ENCODE measurements at places on chromosomes 13 and 19.

- peak; percentile 71 for DNase-seq
Measured at GRCh38 chr13:46495651-46496050, 57.3 kb upstream of the LRCH1 start.

- DNase-seq, result no peak
Measured at GRCh38 chr19:28596561-28597071, 616.3 kb downstream of the UQCRFS1 start.

- no peak for DNase-seq
Measured at GRCh38 chr19:7858109-7858770, 15.9 kb downstream of the PRR36 start.

DNA sequence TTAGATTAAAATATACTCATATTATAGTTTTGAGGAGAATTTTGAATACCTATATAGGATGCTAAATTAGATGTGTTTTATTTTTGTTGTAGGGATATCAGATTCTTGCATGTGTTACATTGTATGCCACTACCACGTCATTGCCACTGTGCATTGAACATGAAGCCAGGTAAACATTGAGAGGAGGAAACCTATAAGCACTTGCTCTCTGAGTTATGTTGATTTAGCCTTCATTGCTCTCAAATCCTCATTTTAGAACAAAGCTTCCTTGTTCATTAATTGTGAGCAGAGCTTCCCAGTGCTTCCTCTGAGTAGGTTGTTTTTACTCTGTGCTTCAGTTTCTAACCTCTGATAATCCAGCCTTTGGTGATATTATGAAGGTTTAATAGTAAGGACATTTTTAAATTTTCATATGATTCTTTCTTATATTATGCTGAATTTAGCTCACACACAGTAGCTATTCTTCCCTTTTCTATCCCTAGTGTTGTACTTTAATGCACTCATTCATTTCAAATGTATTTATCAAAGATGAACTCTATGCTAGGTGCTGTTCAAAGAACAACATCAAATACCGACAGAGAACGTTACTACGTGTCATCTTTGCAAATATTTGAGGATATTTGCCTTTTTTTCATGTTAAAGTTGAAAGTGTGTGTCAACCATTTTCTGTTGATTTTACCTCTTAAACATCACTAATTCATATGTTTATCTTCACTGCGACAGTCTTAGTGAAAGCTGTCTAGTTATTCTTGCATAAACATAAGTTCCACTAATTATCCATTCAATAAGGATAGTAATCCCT is 1448.0 kb upstream of the MIR17HG start:
- no peak for DNase-seq

- DNase-seq, result no peak
Measured at GRCh38 chr19:14050512-14050911, 11.4 kb downstream of the PALM3 start.

DNA sequence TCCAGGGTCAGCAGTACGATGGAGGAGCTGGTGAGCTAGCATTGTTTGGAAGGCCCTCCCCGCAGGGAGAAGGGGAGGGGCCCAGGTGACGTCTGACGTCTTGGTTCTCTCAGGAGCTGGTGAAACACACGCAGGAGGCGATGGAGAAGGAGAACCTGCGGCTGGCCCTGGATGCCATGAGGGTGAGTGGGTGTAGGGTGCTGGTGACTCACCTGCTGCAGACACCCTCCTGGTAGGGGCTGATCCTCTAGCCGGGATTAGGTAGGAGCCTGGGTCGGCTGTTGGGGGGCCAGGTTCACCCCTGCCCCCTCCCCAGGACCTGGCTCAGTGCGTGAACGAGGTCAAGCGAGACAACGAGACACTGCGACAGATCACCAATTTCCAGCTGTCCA is 55.8 kb downstream of the VAV1 start:
- DNase-seq, result no peak

DNA sequence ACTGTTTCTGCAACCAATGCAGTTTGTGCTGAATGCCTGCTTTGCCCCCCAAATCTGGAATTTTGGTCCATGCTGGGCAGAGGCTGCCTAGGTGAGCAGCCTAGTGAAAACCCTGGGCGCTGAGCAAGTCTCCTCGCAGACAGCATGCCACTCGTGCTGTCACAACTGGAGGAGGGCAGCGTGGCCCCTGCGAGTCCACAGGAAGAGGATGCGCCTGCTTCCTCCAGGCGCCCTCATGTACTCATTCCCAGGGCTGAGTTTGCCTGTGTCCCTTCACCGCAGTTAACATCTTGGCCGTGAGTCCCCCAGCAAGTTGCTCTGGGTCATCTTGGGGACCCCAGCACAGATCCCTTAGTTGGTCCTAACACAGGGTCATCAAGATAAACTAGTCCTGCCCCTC is 26.2 kb upstream of the TMEM160 start:
- no peak for DNase-seq

- DNase-seq, result no peak
Measured at GRCh38 chr13:22880741-22881720, 299.7 kb upstream of the SGCG start.

DNA sequence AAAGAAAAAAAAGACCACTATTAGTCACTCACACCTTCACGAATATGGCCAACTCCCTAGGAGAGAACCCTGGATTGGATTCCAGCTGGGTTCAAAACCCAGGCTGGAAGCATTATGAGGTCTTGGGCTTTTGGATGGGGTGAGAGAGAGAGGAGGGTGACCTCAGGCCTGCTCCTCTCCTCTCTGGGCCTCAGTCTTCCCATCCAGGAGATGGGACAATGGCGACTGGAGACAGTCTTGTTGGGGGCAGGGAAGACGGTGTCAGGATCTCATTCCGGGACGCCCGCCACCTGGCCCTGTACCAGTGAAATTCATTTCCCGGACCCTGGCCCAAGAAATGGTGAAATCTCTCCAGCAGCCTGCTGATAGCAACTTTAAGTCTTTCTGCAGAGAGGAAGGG is 26.3 kb downstream of the TINCR start:
- no peak for DNase-seq

- no peak for DNase-seq
Measured at GRCh38 chr13:88717946-88718345, 1046.8 kb downstream of the SLITRK5 start.

DNA sequence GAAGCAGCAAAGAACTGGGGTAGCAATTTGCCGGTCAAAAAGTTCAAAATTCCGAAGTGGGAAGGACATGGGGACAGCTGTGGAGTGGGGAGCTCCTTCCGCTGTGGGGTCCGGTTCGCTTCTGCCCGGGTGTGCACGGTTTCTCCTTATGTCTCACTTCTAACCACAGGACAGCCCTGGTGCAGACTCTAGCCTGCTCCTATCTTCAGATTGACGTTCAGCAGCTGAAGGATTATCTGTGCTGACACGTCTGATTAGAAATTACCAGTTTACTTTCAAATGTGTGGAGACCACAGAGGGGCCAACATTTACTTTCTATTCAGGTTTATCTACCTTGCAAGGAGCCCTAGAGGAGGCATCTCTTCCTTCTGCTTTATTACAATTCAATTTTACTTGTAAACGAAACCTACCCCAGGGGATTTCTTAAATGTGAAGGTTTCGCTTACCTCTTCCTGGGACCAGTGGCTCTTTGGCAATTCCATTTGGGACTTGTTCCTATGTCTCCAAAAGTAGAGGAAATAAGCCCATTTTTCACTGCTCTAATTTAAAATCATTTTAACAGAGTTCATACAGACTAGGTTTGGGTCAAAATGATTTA is 27.3 kb downstream of the LHFPL6 start:
- DNase-seq, result no peak

- DNase-seq, result no peak
Measured at GRCh38 chr19:56894626-56895025, 54.1 kb upstream of the PEG3 start.

- DNase-seq, result peak; percentile 60
Measured at GRCh38 chr13:52104624-52105023, 24.2 kb downstream of the NEK5 start.

- DNase-seq, result no peak
Measured at GRCh38 chr13:35225582-35225981, 250.9 kb downstream of the MAB21L1 start.

- DNase-seq, result no peak
Measured at GRCh38 chr19:55681131-55682092, 6.4 kb downstream of the EPN1 start.

DNA sequence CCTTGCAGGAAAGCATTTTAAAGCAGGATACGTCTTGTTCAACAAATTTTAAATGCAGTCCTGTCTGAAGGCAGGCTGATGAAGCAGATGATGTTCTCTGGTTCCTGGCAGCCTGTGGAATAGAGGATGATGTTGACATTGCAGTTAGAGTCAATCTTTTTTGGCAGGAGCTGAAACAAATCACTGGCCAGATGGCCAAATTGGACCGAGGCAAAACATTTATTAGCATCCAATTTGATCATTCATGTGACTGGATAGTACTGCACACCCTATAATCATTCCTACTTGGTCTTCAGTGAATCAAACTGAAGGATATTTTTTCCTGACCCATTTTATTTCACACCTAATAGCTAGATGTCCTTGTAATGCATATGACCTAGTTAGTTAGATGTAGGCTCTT is 172.2 kb upstream of the SLC10A2 start:
- no peak for DNase-seq

DNA sequence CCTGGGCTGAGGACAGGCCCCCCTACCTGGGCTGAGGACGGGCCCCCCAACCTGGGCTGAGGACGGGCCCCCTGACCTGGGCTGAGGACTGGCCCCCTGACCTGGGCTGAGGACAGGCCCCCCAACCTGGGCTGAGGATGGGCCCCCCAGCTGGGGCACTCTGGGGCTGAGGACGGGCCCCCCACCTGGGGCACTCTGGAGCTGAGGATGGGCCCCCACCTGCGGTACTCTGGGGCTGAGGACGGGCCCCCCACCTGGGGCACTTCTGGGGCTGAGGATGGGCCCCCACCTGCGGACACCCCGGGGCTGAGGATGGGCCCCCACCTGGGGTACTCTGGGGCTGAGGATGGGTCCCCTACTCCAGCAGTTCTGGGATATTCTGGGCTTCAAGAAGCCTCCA is 65.5 kb downstream of the RASA3 start:
- DNase-seq, result no peak

- no peak for DNase-seq
Measured at GRCh38 chr19:42422901-42423461, 4.2 kb downstream of the LIPE start.

GRCh38 chr19:31356587-31357314 is 7.5 kb upstream of the TSHZ3 start:
- no peak for DNase-seq

DNA sequence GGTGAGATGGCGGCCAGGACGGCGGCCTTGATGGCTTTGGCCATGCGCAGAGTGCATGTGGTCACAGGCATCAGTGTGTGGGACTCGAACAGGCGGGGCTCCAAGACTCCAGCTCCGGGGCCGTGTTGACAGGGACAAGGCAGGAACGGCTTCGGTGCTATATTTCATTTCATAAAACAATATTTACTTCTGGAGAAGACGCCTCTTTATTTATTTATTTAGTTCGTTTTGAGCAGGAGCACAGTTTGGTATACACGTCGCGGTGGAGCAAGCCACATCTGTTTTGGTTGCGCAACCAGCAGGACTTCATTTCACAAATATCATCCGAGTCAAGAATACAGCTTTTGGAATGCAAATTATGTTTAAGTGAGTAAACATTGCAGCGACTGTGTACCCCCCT is 166.7 kb upstream of the TSHZ3 start:
- peak; percentile 8 for DNase-seq

DNA sequence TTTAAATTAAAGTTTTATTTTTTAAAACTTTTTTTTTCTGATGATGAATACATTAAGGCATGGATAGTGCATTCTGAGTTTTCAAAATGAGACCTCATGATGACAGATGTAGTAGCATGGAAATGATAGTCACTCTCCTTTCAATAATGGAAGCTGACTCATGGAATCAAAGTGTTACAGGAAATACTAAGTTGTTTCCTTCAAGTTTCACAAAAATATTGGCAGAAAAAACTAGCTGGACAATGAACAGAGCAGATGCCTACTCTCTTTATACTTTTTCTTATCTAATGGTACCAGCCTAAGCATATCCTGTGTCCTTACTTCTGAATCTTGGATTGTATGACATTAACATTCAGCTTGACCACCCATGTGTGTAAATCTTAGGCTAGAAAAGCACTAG is 1337.3 kb downstream of the PCDH9 start:
- DNase-seq, result peak; percentile 44

DNA sequence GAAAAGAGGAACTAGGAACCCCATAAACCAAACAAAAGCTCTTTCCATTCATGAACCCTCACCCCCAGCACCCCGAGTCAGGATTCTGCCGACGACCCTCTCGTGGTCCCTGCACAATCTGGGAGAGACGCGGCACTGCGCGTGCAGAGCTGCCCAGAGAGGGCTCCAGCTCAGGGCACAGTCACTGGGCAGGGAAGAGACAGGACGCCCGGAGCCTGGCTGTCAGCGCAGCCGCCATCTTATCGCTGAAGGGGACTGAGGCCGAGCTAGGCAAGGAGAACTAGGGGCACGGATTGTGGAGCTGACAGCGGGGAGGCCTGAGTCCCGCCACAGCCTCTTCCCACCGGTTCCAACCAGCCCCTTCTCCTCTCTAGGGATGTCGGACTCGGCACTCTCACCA is 349 bp downstream of the ZNF98 start:
- no peak for DNase-seq

DNA sequence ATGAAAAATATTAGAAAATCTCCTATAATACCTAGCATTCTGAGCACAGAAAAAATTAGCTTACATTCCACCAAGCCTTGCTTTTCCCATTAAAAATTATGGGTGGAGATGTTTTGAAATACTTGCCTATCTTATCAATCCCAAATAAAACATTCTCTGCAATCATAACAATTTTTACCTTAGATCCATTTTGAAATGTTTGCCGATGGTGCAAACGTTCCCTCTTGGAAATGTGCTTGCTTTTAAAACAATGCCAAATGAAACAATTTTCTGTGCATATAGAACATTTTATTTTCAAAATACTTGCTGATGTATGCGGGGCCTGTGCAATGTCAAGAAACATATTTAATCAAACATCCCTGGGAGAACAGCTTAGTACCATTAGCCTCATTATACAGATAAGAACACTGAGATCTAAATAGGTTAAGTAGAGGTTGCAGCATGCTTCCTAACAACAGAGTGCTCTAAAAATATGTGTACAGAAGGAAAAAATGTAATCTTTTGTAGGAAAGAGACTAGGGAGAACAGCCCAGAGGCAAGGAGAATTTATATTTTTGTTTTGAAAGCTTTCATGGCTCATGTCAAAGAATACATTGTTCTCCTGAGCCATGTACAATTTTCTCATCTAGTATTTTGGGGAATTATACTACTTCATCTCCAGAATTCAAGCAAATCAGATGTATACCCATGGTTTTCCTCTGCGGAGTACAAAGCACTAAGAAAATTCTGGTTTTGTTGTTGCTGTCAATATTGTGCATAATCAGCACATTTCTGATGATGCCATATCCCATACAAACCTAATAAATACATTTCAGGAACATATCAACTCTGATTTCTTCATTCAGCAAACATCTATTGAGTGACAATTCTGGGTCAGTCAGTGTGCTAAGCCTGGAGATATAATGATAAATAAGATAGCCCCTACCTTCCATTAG is 25.9 kb upstream of the FNDC3A start:
- no peak for DNase-seq

DNA sequence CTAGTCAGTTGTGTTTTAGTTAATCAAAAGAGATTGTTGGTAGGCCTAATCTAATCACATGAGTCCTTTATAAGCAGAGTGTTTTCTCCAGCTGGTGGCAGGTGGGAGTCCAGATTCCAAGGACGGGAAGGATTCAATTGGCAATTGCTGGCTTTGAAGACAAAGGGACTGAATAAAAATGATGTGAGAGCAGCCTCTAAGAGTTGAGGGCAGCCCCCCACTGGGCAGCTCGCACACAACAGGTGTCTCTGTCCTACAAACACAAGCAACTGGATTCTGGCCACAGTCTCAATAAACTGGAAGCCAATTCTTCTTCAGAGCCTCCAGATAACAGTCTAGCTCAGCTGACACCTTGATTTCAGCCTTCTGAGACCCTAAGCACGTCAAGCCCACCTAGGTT is 915.2 kb downstream of the PCDH9 start:
- DNase-seq, result no peak

All from fibroblast of skin of abdomen (primary cell).